Urothelium cell line (cell line): ENCODE measurements at places on chromosomes 12 and 14.

- DNase-seq = no peak
Observed at GRCh38 chr12:67919406-67919805, 69.8 kb upstream of the IFNG-AS1 start.

DNA sequence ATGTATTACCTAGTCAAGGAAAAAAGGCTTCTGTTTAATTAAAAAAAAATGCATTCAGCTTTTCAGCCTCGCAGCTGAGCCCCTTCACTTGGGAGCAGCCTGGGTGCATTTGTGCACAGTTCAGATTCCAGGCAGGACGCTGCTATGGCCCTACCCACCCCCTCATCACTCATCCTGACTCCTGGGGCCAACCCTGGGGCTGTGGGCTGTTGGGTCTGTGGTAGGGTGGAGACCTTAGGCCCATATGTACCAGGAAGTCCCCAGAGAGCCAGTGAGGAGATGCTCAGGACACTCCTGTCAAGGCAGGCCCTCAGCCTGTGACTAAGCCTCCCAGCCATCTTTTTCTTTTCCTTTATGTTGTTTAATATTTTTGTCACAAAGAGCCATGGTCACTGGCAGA, 9.3 kb upstream of the CDCA4 start:
- no peak for DNase-seq

- DNase-seq = no peak
Observed at GRCh38 chr12:5489760-5490406, 58.0 kb downstream of the NTF3 start.

- DNase-seq = no peak
Observed at GRCh38 chr12:114396153-114396868, 9.6 kb downstream of the TBX5 start.

DNA sequence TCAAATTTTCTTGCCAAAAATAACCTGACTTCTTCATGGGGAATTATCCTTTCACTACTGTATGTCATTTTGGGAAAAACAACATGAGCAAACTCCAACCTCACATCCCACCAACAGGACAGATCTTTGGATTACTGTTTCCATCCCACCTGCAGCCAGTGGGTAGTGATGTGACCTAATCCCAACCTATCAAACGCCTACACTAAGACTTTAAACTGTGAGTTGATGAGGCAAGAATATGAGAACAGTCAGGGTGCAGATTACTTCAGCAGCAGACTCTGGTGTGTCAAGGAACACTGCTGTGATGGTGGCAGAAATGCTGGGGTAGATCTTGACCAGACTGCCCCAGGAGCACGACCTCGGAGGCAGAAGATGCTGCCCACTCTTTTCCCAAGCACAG, 293.2 kb downstream of the DUSP6 start:
- no peak for DNase-seq

DNA sequence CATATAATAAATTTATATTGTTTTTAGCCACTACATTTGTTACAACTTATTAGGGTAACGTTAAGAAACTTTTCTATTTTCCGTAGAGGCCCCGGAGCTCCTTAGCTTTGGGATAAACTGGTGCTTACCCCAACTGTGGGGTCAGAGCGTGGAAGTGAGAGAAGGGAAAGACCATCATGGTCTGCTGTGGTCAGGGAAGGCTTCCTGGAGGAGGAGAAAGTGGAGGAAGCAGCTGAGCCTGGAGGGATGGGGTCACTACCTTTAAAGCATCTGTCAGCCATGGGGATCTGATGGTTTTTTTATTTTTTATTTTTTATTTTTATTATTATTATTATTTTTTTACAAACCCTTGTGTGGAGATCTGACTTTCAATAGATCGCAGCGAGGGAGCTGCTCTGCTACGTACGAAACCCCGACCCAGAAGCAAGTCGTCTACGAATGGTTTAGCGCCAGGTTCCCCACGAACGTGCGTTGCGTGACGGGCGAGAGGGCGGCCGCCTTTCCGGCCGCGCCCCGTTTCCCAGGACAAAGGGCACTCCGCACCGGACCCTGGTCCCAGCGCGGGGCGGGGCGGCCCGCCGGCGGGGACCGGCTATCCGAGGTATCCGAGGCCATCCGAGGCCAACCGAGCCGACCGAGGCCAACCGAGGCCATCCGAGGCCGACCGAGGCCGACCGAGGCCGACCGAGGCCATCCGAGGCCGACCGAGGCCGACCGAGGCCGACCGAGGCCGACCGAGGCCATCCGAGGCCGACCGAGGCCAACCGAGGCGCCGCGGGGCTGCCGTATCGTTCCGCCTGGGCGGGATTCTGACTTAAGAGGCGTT, 1101.2 kb upstream of the TMEM132C start:
- DNase-seq = peak; percentile 45

DNA sequence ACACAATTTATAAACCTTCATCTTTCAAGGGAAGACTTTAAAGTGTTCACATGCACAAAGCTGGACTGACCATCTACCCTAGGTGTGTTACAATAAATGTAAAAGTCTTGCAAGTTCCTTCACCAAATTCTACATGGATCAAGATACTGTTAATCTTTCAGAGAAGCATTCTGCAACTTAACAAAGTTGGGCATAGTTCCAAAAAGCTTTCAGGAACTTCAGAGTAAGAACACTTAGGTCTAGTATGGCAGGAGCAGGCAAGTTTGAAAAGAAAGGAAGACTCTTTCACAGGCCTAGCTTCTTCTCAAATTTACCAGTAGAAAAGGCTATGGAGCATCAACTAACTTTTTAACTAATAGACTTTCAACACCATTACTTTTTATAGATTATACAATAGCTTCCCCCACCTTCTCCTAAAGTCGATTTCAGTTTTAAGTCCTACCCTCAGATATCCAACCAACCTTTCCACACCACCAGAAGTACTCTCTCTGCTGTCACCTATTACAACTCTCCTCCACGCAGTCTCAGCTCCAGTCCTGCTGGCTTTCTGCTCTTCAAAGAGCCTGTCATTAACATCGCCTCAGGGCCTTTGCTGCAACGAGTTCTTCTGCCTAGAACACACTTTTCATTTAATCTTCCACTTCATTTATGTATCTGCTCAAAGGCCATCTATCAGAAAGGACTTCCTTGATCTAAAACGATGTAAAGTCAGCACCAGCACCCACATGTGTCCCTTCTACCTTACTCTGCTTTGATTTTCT, 333.9 kb downstream of the CEP128 start:
- DNase-seq = no peak

DNA sequence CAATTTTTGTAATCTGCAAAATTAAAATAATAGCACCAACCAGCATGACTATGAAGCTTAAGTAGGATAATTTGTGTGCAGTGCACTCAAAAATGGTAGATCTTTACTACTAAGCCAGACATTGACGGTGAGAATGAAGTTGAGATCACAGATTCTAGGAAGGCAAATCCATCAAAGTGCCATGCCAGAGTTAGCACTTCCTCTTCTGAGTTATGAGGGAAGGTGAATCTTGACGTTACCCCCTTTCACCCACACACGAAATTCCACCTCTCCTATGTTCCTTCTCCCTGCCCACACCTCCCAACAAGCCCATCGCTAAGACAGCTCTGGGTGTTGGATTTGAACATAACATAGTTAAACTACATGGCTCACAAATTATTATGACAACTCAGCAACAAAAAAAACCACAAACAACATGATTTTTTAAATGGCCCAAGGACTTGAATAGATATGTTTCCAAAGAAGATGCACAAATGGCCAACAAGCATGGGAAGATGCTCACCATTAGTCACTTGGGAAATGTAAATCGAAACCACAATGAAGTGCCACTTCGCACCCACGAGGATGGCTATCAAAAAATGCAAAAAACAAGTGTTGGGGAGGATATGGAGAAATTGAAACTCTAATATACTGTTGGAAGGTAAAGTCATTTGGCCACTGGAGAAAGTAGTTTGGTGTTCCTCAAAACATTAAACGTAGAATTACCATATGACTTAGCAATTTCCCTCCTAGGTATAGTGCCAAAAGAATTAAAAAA, 119.3 kb upstream of the RAP1B start:
- no peak for DNase-seq
